ENCODE measurements at places on chromosomes 16 and 17.

GRCh38 chr16:23868136-23868535 is 32.4 kb downstream of the PRKCB start:
- no peak for DNase-seq

DNA sequence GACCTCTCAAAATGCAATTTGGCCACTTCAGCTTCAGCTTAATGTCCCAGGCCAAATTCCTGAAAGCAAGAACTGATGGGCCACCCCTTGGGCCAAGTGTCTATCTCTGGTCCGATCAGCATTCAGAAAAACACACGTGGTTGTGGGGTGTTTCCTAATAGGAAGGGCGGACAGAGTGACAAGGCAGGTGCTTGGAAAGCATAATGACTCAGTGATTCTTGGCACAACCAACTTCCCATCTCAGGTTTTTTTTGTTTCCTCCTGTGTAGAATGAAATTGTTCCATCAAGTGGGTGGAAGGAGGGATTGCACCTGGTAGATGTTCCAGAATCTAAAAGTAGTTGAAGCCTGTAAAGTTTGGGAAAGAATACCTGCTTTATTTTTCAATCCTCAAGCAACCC is 155.6 kb downstream of the HS3ST2 start:
- no peak for DNase-seq

- DNase-seq, result peak; percentile 3
These were observed 230.4 kb downstream of the PARN start for GRCh38 chr16:14399378-14400284.

GRCh38 chr16:31130899-31131298 is 4.6 kb downstream of the PRSS8 start:
- DNase-seq, result no peak

GRCh38 chr17:58538811-58539409 is 24.5 kb upstream of the MTMR4 start:
- no peak for DNase-seq

GRCh38 chr16:85555719-85556455 is 57.2 kb upstream of the GSE1 start:
- no peak for DNase-seq

DNA sequence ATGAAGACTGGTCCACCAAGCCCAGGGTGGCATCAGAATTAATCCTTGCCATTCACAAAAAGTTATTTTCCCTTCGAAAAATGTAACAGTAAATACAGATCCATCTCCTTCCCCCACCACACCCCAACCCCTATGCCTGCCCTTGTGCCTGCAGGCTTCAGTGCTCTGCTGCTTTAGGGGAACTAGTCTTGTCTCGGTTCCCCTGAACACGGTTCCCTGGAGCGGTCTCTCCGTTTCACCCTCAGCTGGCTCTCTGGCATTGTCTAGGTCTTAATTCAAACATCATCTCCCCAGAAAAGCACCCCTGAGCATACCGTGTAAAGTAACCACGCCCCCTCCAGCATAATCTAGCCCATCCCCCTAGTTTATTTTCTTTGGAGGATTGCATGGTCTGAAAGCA is 25.8 kb downstream of the EMP2 start:
- DNase-seq, result no peak

GRCh38 chr17:60678118-60678444 is 430 bp downstream of the BCAS3 start:
- DNase-seq, result no peak

GRCh38 chr16:13168091-13168572 is 266.7 kb downstream of the SHISA9 start:
- no peak for DNase-seq

- DNase-seq, result no peak
These were observed 4.0 kb downstream of the RSPRY1 start for GRCh38 chr16:57190136-57190535.

GRCh38 chr17:68599091-68599490 is 2.1 kb downstream of the FAM20A start:
- DNase-seq, result no peak

DNA sequence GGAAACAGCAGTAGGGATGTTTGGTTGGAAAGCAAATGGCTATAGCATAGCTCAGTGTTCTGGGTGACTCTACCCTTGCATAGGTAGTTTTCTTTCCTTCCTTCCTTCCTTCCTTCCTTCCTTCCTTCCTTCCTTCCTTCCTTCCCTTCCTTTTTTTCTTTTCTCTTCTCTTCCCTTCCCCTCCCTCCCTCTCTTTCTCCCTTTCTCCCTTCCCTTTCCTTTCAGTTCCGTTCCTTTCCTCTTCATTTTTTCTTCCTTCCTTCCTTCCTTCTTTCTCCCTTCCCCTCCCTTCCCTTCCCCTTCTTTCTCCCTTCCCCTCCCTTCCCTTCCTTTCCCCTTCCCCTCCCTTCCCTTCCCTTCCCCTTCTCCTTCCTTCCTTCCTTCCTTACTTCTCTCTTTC is 31.3 kb downstream of the GDE1 start:
- no peak for DNase-seq

DNA sequence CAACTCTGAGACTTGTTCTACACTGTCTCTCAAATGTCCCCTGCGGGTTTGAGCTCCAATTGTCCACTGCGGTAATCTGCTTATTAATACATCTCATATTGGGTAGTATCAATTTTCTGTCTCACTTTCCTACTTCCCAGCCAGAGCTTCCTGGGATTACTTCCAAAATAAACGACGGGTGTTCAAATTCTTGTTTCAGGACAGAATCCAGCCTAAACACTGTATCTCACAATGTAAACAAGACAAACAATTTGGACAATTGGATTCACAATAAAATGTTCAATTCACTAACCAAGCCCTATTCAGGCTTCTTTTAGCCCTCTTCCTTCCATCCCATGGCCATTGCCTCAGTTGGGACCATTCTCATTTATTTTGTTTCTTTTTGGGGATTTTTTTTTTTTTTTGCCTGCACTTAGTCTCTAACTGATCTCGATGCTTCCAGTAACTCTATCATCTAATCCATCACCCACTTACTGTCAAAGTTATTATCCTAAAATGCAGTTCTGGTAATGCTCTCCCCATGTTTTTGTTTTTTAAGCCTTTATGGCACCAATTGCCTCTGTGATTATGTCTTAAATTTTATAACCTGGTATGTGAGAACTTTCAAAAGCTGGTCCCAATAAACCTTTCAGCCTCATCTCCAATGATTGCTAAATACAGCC is 2.0 kb upstream of the VAT1L start:
- no peak for DNase-seq

DNA sequence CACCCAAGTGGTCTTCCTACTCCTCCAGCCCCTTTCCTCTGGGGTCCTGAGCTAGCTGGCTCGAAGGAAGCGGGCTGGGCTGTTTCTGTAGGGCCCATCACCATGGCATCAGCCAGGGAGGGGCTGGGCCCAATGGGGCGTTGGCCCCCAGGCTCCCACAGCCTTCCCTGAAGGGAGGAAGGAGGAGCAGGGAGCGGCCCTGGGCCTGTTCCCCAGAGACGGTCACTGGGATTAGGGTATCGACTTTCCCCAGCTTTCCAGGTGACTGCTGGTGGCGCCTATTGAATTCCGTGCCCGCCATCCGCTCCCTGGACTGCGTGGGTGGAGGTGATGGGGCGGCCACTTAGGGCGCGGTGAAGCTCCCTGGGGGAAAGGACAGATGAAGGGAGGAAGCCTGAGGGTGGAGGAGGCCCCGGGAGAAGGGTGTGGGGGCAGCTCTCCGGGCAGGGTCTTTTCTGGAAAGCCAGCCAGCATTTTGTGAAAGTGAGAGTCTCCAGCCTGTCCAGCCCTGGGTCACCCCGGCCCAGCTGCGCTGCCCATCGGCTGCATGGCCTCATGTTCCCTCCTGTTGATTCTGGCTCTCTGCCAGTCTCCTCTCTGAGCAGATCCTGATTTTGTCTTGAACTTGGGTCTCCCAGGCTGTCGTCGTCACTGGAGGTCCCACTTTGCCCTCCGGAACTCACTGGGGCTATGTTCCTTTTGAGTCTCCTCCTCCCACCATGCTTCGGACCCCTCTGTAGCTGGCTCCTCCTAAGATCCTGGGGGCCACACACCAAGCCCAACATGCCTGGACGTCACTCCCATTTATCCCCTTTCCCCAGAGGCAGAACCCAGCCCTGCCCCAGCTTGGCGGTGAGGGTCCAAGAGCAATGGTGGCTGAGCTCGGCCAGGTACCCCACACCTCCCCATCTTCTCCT is 9.8 kb downstream of the NHERF1 start:
- DNase-seq, result peak; percentile 16

DNA sequence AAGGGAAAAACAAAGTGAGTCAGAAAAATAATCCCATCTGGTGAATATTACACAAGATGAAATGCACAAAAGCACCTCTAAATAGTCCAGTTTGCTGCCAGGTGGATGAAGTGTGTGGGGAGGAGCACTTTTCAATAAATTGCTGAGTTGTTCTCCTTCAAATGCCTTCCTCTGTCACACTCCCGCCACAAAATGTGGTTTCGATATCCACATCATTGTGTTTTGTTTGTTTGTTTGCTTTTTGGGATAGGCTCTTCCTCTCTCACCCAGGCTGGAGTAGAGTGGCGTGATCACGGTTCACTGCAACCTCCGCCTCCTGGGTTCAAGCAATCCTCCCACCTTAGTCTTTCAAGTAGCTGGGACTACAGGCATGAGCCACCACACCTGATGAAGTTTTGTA is 24.6 kb upstream of the SHISA9 start:
- DNase-seq, result no peak

- no peak for DNase-seq
These were observed 7.6 kb upstream of the PHKG2 start for GRCh38 chr16:30740364-30741251.

- no peak for DNase-seq
These were observed 56.5 kb downstream of the CYTH1 start for GRCh38 chr17:78725448-78726021.

GRCh38 chr17:50388728-50389127 is 8.6 kb downstream of the LRRC59 start:
- DNase-seq, result no peak

GRCh38 chr17:74332017-74332650 is 6.1 kb downstream of the KIF19 start:
- no peak for DNase-seq

DNA sequence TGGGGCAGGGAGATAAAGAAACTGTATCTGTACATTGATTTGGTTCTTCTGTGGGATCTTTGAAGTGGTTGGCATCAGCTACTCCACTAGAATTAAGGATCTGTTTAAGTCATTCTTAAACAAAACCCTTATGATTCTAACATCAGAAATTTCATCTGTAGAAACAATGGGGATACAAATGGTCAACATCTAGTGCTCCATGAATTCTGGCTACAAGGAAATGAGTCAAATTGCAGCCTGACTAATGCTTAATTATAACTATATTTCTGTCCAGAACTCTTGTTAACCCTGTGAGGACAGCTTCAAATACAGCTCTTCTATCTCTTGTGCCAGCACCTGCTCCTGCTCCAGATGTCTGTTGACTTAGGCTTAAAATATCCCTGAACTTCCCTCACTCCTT is 13.9 kb upstream of the GINS3 start:
- no peak for DNase-seq

DNA sequence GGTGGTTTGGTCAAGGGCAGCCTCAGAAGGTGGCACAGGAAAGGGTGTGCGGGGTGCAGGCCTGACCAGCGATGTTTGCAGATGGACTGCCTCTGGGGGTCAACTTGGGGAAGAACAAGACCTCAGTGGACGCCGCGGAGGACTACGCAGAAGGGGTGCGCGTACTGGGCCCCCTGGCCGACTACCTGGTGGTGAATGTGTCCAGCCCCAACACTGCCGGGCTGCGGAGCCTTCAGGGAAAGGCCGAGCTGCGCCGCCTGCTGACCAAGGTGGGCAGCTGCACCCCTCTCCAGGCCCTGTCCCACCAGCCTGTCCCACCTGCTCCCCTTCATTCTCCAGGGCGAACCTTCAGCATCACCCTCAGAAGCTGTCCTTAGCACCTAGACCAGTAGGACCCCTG is 12.5 kb downstream of the DHODH start:
- DNase-seq, result no peak

DNA sequence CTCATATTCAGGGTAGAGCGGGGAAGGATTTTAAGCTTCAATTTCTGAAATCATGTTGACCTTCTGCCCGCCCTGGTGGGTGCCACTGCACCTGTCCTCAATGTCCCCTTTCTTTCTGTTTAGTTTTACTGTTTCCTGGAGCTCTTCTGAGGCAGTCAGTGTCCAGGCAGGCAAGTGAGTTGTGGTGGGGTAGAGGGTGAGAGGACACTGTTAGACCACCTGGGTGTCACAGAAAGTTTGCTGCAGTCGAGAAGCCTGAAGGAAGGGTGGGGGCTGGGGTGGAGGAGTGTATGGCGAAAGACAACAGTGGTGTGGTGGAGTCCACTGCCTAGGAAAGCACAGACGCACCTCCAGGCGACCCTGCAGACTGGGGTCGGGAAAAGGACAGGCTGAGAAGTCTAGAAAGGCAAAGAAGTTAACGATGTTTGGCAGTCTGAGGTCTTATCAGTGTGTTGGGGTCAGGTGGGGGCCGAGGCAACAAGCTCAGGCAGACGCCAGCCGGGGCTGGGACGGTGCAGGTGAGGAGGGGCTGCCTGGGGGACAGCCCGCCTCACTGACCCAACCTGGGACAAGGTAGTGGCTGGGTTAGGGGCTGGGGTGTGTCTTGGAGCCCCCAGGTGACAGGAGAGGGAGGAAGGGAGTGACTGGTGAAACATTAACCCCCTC is 23.3 kb upstream of the HOXB13 start:
- no peak for DNase-seq

- DNase-seq, result no peak
These were observed 110.4 kb upstream of the HAS3 start for GRCh38 chr16:68995011-68995504.

DNA sequence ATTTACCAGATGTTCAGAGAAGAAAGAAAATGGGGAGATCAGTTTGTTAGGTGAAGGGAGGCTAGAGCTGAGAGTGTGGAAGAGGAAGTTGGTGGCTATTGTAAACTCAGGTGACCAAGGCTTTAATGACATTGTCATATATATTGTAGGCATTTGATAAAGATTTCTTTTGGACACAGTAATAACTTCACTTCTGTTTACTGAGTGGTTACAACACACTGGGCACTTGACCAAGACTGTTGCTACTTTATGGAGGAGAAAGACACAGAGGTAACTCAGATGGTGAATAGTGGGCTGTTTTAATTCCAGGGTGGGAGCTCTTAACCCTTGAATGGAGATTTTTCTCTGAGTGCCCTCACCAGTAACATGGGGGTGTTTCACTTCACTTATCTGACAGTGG is 46.0 kb downstream of the TNRC6A start:
- no peak for DNase-seq

GRCh38 chr16:1374418-1375297 is 22.9 kb downstream of the GNPTG start:
- no peak for DNase-seq

- DNase-seq, result no peak
These were observed 398.1 kb downstream of the KCNJ18 start for GRCh38 chr17:22090263-22090935.

DNA sequence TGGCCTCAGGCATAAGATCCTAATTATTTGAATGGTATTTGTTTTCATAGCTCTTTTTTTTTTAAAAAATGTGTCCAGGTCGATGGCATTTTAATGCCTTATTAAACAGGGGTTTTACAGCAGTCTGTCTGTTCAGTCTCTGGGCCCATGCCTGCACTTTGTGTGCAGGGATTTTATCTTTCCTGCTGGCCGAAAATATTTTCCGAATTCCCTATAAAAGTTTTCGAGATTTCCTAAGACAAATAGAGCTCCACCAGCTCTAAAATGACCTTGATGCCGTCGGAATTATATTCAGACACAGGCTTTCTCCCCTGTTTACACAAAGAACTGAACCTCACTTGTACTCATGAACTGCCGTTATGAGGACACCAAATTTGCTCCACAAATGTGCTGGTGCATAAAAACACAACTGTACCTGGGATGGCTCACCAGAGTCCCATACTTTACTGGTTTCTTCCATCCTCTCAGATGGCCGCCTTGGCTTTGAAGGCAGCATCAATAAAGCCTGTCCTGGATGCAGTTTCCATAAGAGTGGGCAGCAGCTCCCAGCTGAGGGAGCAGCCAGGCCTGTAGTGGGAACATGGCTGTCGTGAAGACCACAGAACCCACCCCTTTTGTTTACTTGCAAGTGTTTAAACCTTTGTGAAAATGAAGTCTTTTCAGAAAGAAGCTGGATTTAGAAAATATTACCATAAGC is 44.9 kb downstream of the TBX4 start:
- DNase-seq, result no peak
